GM13977 (cell line): ENCODE measurements at places on chromosomes 13 and 19.

- no peak for DNase-seq
Measured at GRCh38 chr13:67086260-67086659, 143.9 kb downstream of the PCDH9 start.

- no peak for DNase-seq
Measured at GRCh38 chr13:99311137-99311536, 3.9 kb upstream of the GPR183 start.

DNA sequence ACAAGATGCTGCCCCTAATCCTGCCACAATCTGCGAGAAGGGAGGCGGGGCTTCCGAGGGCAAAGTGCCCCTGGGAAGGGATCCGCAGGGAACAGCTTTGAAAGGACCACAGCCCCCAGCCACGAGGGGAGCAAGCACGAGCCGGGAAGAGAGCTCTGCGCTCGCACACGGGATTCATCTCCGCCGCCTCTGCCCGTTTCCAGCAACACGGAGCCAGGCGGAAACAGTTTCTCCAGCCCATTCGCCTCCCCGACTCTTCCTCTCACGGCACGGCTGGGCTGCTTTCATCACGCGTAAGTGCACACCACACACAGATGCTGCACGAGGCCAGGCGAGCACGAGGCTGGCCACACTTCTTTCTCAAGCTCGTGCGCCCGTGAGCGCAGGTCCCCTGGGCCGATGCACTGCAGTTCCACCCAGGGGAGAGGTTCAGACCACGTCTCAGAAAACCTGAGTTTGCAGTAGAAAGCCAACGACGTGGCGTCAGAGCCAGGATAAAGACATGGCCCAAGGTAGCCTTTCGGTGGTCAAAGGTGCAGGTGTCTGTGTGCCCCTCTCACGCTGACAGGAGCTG lies 33.6 kb downstream of the NAXD start:
- DNase-seq, result no peak

GRCh38 chr19:2624537-2625091 lies 77.9 kb downstream of the GNG7 start:
- DNase-seq, result no peak

DNA sequence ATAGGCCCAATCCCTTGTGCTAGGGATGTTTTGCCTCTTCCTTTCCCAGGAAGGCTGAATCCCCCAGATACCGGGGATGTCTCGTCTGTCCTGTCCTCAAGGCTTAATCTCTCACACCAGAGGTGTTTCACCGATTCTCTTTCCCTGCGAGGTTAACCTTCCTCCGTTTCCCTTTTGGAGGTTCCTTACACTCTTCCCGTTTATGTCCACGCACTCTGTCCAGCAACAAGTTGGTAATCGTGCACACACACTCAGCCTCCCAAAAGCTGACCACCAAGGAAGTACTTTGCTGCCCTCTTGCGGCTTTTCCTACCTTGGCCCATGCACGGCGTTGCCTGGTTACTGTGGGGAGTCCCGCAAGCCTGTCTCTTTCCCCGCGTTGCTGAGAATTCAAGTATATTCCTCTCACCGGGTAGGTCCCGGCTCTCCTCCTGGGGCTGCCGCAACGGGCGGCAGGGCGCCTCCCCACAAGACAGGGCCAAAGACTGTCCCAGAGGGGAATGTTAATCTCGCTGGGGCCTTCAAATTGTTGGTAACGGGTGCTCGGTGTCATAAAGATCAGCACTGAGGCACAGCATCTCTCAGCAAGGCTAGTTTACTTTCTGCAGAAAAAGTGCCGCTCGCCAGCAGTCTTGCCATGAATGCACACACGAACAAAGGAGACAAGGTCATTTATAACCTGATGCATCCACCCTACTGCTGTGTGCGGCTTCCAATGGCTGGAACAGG lies 36.7 kb upstream of the CD177 start:
- no peak for DNase-seq

DNA sequence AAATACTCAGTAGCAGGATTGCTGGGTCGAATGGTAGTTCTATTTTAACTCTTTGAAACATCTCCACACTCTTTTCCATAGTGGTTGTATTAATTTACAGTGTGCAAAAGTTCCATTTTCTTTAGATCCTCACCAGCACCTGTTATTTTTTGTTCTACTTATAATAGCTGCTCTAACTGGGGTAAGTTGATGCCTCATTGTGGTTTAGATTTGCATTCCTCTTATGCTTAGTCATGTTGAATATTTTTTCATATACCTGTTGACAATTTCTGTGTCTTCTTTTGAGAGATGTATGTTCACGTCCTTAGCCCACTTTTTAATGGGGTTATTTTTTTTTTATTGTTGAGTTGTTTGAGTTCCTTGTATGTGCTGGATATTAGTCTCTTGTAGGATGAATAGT lies 144.6 kb downstream of the NBEA start:
- DNase-seq, result no peak

DNA sequence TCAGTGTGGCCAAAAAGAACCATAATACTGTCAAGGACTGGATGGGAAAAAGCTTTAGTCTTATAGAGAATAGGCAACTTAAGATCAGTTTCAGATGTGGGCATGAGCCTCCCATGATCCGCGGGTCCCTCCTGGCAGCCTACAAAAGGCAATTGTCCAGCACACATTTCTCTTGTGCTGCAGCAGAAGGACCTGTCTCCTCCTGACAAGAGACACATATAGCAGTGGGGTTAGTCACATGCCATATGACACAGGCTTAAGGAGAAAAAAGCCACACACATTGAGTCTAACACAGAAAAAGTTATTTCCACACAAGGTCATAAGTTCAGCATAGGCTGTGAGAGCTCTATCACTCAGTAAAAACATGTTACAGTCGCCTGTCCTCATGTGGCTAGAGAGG lies 1378.7 kb upstream of the PRR20A start:
- DNase-seq, result no peak

DNA sequence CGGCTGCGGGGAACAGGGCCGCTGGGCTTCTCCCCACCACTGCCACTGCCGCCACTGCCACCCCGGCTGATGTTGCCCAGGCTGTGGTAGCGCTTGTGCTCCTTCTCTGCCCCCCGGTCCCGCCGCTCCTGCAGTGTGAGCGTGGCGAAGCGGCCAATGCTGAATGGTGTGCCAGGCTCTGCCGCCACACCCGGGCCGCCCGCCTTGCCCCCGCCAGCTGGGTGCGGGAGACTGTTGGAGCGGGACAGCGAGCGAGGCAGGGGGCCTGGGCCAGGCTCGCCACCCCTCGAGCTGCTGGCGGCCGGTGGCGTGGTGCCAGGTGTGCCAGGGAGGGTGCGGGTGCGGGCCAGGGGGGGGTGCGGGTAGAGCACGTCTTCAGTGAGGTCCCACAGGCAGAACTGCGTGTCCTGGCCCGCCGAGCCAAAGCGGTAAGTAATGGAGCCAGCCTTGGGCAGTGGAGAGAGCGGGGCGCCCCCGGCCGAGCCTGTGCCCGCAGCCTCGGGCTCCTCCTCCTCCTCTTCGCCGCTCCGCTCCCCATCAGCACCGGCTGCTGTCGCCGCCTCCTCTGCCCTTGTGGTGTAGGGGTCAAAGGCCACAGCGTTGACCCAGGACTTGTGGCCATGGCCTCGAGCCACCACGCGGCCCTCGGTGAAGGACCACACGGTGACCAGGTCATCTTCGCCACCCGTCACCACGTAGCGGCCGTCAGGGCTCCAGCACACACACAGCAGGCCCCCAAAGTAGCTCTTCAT lies 3.7 kb upstream of the DMPK start:
- DNase-seq, result no peak

- no peak for DNase-seq
Measured at GRCh38 chr19:28744014-28744413, 468.9 kb downstream of the UQCRFS1 start.

- no peak for DNase-seq
Measured at GRCh38 chr13:93561576-93562225, 335.1 kb downstream of the GPC6 start.

DNA sequence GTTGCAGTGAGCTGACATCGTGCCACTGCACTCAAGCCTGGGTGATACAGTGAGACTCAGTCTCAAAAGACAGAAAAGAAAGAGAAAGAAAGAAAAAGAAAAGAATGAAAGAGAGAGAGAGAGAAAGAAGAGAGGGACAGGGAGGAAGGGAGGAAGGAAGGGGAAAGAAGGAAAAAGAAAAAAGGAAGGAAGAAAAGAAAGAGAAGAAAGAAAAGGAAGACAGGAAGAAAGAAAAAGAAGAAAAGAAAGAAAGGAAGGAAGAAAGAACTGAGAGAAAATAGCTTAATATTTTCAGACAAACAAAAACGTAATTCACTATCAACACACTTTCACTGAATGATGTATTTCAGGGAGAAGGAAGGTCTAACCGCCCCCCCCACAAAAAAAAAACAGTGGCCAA lies 39.3 kb downstream of the ESD start:
- no peak for DNase-seq

- no peak for DNase-seq
Measured at GRCh38 chr19:47319923-47320871, 10.5 kb downstream of the C5AR1 start.

GRCh38 chr13:37216331-37216730 lies 110.9 kb upstream of the CSNK1A1L start:
- no peak for DNase-seq

- DNase-seq, result no peak
Measured at GRCh38 chr19:10037809-10038208, 24.5 kb downstream of the RDH8 start.

DNA sequence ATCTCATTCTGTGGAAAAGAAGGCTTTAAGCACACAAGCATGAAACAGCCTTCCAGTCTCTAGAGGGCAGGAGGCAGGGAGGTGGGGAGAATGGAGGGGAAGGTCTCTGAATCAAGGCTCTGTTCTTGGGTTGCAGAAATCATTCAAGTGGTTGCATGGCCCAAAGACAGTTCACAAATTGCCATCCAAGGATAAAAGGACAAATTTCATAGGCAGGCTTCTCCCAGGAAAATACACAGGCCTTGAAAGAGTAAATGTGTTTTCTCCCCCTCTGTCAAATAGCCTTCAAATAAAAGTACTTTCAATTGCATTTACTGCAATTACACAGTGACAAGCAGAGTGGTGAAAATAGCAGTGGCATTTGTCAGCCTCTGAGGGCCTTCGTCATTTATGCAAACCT lies 450.8 kb downstream of the DCT start:
- no peak for DNase-seq

- DNase-seq, result no peak
Measured at GRCh38 chr13:26112843-26113242, 61.0 kb upstream of the SHISA2 start.

DNA sequence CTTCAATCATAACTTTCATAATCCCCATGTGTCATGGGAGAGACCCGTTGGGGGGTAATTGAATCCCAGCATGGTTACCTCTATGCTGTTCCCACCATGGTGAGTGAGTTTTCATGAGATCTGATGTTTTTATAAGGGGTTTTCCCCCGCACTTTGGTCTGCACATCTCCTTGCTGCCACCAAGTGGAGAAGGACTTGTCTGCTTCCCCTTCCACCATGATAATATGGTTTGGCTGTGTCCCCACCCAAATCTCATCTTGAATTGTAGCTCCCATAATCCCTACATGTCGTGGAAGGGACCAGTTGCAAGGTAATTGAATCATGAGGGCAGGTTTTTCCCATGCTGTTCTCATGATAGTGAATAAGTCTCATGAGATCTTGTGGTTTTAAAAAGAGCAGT lies 524.9 kb downstream of the SLITRK5 start:
- no peak for DNase-seq

- DNase-seq, result no peak
Measured at GRCh38 chr13:101880581-101880980, 428.1 kb downstream of the ITGBL1 start.

DNA sequence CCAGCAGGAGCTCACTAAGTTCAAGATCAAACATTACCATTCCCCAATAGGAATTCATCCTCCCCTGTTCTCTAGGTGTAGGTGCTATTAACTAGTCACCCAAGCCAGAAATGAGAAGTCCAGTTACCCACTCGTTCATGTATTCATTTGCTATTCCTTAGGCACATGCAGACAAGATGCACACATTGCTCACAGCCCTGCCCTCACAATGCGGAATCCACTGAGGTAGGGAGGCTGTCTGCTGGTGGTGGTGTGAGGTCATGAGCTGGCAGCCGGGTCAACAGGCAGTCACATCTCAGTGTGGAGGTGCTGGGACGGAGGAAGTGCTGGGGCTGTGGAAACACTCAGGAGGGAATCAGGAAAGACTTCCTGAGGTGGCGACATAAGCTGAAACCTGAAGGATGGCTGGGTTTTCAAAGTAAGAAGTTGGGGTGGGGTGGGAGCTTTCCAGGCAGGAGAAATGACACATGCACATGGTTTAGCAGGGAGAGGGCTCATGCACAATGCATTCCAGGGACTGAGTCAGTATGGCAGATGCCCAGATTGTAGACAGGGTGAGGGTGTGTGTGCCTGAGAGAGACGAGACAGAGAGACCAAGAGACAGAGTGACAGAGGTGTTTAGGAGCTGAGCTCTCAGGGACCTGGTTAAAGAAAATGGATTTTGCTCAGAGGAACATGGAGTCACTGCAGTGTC lies 117.6 kb downstream of the USP12 start:
- DNase-seq, result no peak

DNA sequence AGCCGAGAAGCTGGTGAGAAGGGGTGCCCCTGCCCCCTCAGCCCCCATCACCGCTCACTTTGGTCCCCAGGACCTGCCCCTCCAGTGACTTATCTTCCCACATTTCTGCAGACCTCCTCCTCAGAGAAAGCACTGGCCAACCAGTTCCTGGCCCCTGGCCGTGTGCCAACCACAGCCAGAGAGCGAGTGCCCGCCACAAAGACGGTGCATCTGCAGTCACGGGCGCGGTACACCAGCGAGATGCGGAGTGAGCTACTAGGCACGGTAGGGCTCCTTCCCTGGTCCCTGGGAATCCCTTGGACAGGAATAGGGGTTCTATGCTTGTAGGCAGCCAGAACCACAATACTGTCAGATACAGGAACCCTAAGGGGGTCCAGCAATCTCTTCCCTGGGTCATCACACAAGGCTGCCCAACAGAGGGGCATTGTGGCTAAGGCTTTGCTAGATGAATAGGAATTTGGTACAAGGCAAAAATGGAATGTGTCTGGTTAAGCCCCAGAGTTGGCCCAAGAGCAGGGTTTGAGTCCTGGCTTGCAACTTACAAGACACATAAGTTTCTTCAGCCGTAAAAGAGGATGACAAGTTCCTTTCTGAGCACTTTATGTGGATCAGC lies 1.0 kb downstream of the USE1 start:
- DNase-seq, result no peak

DNA sequence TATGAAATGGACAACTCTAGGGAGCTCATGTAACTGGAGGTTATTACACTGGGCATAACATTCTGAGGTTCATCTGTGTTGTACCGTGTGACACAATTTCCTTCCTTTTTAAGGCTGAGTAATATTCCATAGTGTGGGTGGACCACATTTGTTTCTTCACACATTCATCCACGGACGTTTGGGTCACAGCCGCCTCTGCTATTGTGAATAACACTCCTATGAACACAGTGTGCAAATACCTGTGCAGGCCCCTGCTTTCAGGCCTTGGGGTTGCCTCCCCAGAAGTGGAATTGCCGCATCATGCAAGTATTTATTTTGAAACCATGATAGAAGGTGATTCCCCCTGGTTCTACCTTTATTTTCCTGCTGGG lies 63.4 kb upstream of the MCF2L start:
- no peak for DNase-seq

DNA sequence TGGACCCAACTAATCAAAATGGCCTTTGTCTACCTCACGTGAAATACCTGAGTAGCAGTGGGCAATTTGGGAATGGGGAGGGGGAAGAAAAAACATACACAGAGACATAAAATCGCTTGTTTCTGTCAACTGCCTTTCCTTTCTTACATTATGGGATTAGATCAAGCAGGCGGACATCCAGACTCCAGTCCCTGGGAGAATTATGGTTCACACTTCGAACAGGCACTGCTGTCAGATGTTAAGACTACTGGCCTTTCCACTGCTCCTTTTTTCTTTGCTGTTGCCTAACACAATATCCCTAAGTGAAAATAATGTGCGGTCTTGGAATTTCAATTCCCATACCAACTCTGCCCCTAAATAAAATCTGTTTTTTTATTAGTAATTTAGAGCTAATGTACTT lies 1719.7 kb upstream of the SLC10A2 start:
- DNase-seq, result no peak
